ENCODE measurements at places on chromosomes 13 and 19.

- DNase-seq: no peak
These were observed 542.7 kb downstream of the MYO16 start for GRCh38 chr13:109172136-109172535.

GRCh38 chr13:44932171-44932849, 57.0 kb downstream of the NUFIP1 start:
- DNase-seq: no peak

DNA sequence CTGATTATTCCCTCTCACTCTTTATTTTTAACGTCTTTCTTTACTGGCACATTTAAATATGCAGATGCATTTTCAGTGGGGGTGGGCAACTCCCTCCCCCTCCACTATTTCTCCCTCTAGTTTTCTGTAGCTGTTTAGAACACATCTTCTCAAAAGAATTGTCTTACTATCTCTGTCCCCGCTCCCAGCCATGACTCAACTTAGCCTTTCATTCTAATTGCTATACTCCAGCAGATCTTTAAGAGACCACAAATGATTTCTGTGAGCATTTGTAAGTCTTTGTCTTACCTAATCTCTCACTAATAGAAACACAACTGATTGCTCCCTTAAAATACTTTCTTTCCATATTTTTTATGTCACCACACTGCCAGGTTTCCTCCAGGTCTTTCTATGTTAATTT, 350.9 kb downstream of the SPRY2 start:
- DNase-seq: no peak

DNA sequence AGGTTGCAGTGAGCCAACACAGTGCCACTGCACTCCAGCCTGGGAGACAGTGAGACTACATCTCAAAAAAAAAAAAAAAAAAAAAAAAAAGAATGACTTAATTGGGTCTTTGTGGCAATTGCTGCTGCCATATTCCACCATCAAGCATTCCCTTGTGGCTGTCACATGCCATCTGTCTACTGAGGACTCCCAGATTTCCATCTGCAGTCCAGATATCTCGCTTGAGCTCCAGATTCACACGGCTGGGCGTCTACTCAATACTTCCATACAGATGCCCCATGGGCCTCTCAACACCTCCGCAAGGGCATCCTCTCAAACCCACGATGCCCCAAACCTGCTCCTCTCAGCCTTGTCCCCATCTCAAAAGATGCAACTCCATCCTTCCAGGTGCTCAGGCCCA, 12.9 kb downstream of the TMEM143 start:
- no peak for DNase-seq

GRCh38 chr13:55602784-55603183, 1537.9 kb upstream of the PRR20A start:
- DNase-seq: no peak

- DNase-seq: no peak
These were observed 3.3 kb upstream of the ZNF420 start for GRCh38 chr19:37074819-37075362.

DNA sequence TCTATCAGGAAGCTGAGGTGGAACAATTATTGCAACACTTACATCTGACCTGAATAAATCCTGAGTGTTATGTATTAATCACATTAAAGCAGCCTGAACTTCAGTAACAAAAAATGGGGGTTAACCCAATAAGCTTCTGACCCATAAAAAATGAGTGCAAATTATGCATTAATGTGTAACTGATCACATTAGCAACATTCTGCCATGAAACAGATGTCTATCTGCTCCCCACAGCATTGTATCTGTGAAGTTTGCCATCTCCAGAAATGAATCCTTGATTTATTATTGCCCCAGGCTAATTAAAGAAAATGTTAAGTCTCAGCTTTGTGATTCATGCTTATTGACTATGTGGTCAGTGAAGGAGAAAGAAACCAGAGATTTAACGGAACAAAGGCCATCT, 304.9 kb downstream of the PCDH20 start:
- no peak for DNase-seq

DNA sequence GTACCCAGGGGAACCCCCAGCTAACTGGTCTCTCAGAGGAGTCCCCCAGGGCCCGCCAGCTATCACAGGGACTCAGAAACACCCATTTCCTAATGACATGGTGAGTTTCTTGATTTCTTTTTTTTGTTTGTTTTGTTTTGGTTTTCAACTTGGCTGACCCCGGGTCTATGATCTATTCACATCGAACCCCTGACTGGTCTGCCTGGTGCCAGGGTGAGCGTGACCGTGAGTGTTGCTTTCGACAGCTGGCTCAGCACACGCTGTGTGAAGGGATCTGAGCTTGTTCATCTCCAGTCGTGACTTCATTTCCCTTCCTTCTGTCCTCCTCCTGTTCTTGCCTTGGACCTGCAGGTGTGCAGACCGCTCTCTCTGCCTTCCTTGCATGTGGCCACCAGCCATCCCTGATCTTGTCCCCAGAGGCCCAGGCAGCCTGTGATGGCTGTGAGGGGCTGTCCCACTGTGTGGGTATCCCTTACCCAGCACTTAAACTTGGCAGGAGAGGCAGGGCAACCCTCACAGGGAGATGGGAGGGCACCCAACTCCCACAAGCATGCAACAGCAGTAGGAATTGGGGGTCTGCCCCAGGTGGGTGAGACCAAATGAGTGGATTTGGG, 26.2 kb downstream of the TMEM161A start:
- DNase-seq: no peak

DNA sequence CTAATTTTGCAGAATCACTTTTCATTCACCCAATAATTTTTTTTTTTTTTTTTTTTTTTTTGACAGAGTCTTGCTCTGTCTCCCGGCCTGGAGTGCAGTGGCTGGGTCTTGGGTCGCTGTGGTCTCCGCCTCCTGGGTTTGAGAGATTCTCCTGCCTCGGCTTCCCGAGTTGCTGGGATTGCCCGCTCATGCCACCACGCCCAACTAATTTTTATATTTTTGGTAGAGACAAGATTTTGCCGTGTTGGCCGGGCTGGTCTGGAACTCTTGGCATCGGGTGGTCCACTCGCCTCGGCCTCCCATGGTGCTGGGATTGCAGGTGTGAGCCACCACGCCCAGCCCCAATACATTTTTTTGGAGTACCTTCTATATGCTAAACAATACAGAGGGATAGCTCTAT, 1120.0 kb upstream of the ATXN8OS start:
- no peak for DNase-seq

GRCh38 chr13:44573790-44574465, 2.2 kb downstream of the TSC22D1 start:
- no peak for DNase-seq

GRCh38 chr19:51479531-51480331, 1.4 kb downstream of the CEACAM18 start:
- no peak for DNase-seq

- DNase-seq: no peak
These were observed 5.1 kb downstream of the TBCB start for GRCh38 chr19:36120092-36120983.
